Left hindlimb (tissue), 1 donor: ENCODE measurements at places on chromosomes 4 and X.
A peak's percentile ranks its signal among the peaks of the same experiment; 100 is the strongest.

- no peak for DNase-seq
Observed at GRCh38 chr4:7213807-7214206, 21.5 kb downstream of the SORCS2 start.

DNA sequence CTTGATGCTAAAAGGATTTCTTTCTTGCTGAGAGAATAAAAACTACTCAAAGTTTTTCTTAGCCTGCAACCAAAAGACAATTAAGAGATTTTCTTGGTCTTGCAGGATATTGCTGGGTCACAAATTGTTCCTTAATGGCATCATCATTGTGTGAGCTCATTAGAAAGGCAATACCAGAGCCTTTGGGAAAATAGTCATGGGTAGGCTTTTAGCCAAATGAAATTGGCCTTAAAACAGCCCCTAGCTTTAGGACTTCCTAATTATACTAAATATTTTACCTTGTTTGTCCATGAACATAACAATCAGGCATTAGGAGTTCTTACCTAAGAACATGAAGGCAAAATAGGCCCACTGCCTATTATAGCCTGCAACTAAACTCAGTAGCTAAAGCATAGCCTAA lies 10.4 kb upstream of the FAM13A start:
- no peak for DNase-seq

DNA sequence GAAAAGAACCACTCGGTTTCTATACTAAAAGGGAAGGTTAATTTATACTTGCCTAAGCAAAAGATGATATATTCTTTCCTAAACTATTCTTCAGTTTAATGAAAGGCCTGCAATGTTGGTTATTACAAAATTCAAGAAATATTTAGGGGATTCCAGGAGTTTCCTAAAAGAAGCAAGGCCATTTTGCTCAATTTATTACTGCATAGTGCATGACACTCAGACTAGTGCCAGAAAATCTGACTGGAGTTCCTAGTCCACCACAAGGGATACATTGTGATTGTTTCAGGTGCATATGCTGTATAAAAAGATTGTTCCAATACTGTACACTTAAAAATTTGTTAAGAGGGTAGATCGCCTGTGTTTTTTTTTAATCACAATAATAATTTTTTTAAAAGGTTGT lies 78.7 kb downstream of the CAPN6 start:
- no peak for DNase-seq

DNA sequence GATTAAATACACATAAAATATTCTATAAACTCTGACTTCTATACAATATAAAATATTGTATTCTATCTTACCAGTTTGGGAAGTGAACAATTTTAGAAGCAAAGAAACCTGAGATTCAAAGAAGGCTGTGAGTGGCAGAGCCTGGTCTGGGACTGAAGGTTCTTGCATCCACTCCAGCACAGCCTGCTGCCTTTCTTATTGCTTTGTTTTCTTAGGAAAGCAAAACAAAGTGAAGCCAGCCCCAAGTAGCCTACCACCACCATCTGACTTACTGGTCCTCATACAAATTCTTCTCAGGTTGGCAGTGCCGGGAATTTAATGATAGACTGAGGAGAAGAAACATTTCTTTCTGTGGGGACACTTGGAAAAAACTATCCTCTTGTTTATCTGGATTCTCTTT lies 129.7 kb upstream of the SMAD1 start:
- DNase-seq: no peak

DNA sequence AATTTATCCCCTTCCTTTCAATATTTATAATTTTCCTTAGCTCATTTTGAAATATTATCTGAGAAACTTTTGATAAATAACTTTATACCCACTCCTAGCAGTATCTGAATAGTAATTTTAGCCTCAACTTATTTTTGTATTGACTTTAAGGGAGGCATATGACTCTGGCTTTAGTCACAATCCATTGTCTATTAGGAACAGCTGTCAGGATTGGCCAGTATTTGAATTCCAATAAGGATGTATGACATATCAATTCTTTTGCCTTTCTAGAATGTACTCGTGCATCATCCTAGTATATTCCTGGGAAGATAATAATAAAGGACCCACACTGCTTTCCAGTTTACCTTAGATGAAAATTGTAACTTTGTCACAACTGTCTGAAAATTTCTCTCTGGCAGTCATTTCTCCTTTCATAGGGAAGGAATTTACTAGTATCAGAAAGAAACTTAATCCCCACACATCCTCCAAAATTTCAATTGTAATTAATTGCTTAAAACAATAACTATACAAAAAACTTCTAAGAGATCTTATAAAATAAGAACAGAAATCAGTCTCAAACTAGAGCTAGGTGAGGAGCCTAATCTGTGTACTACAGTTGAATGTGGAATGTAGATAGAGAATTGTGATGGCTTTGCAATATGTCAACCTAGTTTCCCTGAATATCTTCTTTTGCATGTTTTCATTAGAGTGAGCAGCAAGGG lies 121.0 kb upstream of the EPHA5 start:
- DNase-seq: no peak

DNA sequence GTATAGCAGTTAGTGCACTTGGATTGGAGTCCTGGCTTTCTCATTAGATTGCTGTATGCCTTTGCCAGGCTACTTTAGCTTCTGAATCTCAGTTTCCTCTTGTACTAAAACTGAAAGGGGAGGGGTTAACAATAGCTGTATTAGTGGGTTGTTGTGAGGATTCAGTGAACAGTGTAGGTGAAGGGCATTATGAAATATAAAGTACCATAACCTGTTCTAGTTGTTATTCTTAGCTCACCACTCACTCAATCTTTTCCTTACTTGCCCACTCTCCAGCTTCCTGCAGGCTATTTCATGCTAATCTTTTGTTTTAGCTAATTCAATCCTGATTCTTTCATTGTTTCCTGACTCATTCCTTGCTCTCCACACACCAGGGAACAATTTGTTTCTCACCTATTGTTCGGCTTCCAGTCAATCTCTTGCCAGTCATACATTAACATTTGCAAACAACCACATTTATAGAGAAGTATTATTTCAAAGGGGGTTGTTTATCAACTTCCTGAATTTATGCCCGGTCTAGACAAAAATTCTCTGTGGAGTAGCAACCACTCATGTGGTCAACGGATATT lies 50.6 kb upstream of the EDA start:
- no peak for DNase-seq

DNA sequence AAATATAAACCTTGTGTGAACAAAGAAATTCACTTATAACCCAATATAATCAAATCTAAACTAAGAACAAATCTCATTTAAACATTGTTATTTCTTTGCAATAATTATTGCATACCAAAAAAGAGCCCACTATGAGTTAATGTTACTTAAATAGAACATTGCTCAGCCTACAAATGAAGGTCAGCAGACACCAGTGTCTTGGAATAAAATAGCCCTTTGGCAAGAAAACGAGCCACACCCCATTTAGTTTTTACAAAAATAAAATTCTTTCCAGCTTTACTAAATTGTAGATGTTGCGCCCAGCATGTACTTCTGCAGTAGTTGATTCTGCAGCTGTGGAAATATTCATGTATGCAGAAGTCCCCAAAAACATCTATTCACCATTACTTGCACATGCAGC lies 12.2 kb downstream of the PLS3 start:
- DNase-seq: no peak

- no peak for DNase-seq
Observed at GRCh38 chrX:129784371-129784770, 4.6 kb downstream of the SASH3 start.

- no peak for DNase-seq
Observed at GRCh38 chr4:37839426-37839825, 12.9 kb downstream of the PGM2 start.

DNA sequence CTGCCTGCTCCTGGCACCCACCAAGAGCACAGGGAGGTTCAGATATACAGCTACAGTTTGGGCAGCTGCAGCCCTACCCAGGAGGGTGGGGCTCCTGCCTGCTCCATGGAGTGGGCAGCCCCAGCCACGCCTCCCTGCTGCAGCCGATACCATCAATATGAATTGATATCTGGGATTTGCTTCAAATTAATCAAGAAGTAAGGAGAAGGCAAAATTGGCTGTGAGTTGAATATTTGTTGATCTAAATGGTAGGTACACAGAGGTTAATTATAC lies 31.2 kb upstream of the ZNF280C start:
- no peak for DNase-seq

DNA sequence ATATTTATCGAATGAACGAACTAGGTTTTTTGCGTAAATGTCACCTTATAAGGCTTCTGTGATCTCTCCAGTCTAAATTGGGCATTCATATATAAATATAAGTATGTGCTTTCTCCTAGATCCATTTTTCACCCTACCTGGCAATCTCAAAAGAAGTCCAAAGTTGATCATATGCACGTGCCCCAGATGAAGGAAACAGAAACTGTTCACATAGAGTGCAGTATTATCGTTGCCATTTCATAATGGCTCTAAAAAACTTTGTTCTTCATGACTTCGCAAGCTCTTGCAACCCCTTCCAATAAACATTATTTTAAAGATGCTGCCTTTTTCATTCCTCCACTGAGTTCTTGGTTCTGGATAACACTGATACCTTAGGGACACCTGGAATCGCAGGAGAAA lies 708 bp downstream of the INTS12 start:
- peak; percentile 23 for DNase-seq

DNA sequence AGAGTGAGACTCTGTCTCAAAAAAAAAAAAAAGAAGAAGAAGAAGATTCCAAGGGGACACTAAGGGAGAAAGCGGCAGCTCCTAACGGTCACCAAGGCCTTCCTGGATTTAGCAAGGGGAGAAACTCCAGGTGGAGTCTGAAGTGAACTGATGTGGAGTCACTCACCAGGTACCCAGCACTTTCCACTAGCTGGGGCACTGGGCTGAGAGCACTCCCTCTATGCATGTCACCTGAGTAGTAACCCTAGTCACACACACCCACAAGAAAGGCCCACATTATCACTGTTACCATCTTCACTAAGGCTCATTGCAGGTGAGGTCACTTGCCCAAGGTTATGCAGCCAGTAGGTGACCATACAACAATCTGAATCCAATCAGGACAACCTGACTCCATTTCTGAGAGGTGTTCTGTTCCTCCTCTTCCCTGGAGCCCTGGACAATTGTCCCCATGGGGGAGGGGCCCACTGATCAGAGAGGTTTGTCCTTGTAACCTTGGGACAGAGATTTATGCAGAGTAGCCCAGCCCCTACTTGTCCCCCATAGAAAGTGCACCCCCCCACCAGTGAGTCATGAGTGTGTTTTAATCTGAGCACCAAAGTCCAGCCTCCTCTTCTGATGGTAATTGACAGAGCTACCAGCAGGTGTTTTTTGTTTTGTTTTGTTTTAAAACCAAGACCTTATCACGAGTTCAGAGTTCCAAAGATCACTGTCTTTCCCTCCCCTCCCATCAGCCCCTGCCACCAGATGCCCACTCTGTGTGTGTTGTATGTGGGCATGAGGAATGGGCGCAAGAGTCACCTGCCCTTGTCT lies 5.9 kb upstream of the SASH3 start:
- DNase-seq: no peak

DNA sequence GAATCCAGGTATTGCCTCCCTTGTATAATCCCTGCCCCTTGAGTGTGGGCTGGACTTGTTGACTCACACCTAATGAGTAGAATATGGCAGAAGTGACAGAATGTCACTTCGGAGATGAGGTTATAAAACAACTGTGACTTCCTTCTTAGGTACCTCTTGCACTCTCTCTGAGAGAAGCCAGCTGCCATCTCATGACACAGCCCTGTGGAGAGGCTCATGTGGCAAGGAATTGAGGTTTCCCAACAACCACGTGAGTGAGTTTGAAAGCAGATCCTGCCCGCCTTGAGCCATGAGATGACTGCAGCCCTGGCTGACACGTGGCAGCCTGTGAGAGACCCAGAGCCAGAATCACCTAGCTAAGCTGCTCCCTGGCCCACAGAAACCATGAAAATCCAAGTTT lies 13.5 kb downstream of the ASB11 start:
- DNase-seq: no peak

DNA sequence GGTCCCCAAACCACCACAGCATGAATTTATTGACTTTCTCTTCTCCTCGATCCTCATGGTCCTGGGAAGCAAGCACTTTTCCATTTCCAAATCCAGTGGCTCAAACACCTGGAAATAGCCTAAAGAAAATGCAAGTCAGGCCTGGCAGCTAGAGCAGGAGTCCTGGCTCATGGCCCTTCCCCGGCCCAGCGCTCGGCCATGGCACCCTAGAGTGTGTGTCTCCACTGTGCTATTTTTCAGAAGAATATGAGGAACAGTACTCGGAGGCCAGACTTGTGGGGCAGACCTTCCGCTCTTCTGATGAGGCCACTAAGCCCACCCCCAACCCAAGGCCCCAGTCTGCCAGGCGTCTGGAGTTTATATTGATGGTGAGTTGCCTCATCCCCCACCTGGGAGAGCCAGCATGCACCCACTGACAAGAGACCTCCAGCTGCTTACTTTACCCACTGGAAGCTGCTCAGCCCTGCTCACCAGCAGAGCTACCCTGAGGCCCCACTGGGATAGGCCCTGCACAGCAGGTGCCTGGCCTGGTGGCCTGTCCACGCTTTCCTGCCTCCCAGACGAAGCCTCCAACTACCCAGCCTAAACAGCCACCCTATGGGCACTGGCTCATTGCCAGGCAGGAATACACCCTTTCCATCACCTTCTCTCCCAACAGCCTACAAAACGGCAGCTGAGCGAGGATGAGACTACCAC lies 2.3 kb upstream of the RTL5 start:
- no peak for DNase-seq

DNA sequence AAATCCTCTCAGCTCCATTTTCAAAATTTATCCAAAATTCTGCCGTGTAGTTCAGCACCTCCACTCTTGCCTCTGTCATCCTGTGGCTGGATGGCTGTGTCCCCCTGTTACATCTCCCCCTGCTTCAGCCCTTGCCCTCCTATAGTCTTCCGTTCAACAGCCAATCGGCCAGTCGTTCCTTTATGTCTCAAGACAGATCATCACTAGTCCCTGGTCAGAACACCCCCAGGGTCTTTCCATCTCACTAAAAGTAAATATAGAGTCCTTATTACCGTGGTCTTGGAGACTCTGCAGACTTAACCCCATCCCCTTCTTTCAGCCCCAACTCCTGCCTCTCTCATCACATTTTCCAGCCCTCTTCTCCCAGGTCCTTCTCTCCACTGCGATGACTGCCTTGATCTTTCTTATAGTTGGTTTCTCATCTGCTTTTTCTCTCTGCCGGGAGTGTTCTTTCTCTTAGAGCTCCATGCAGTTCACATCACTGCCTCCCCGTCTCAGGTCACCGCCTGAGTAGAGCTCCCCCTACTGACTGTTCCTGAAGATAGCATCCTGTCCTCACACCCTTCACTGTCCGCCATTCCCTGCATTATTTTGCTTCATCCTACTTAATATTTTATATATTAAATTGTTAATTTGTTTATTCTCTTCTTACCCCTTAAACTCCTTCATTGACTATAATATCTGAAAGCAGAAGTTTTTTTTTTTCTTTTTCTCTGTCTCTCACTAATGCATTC lies 736.9 kb upstream of the MAGEB2 start:
- DNase-seq: no peak

GRCh38 chrX:116226665-116227484 lies 56.3 kb downstream of the AGTR2 start:
- no peak for DNase-seq

- DNase-seq: no peak
Observed at GRCh38 chr4:907691-908425, 24.3 kb downstream of the GAK start.

- DNase-seq: no peak
Observed at GRCh38 chrX:22922961-22923360, 76.8 kb upstream of the DDX53 start.
